Thoracic aorta endothelial cell (primary cell): ENCODE measurements at places on chromosomes 2 and 18. TPM values are rescaled to one million over a fixed set of nuclear protein-coding genes. Genes with fewer than 3 reads are reported as not detected.

The UNC50 gene
- 36.4 and 40.1 TPM in 2 replicates for total RNA-seq

The CCDC74B gene
- total RNA-seq, result 0.66 and 0.86 TPM in 2 replicates

The AFF3 gene
- total RNA-seq, result 0.07 TPM in 1 of 2 replicates, not detected in the other

The CHCHD5 gene
- 6.1 and 7.3 TPM in 2 replicates for total RNA-seq

The SERPINB2 gene
- 28.1 and 37.5 TPM in 2 replicates for total RNA-seq

The SLC16A14 gene
- total RNA-seq, result 0.13 and 0.93 TPM in 2 replicates

The SIX3 gene
- not detected in 2 replicates for total RNA-seq

The AFG3L2 gene
- total RNA-seq, result 58.1 and 69.2 TPM in 2 replicates

The ALLC gene
- total RNA-seq, result not detected in 2 replicates

The EHBP1 gene
- 40.3 and 46.6 TPM in 2 replicates for total RNA-seq

The DSG2 gene
- total RNA-seq, result 0.07 TPM in 1 of 2 replicates, not detected in the other

The CCDC74A gene
- total RNA-seq, result 3.9 and 5.6 TPM in 2 replicates

The LHCGR gene
- total RNA-seq, result not detected in 2 replicates

The DNER gene
- total RNA-seq, result 0.07 and 0.13 TPM in 2 replicates

The CPO gene
- not detected in 2 replicates for total RNA-seq

The FTCDNL1 gene
- 1.2 and 1.7 TPM in 2 replicates for total RNA-seq

The NTSR2 gene
- not detected in 2 replicates for total RNA-seq

The STPG4 gene
- total RNA-seq, result 0.13 and 0.65 TPM in 2 replicates

The APOB gene
- total RNA-seq, result 1.3 and 1.8 TPM in 2 replicates

The SPATS2L gene
- 52.8 and 56.6 TPM in 2 replicates for total RNA-seq

The ATP6V1B1 gene
- total RNA-seq, result 0.07 TPM in 1 of 2 replicates, not detected in the other

The PLCL1 gene
- 9.6 and 9.7 TPM in 2 replicates for total RNA-seq

The C2orf80 gene
- total RNA-seq, result not detected in 2 replicates

The OR6B2 gene
- total RNA-seq, result not detected in 2 replicates

The TMEM198 gene
- total RNA-seq, result not detected in 2 replicates

The RAB17 gene
- 2.9 and 5.5 TPM in 2 replicates for total RNA-seq

The TRIB2 gene
- 15.4 and 20.3 TPM in 2 replicates for total RNA-seq

The WNT10A gene
- 0.07 TPM in 1 of 2 replicates, not detected in the other for total RNA-seq

The METAP1D gene
- 8.1 and 10.1 TPM in 2 replicates for total RNA-seq

The AGXT gene
- total RNA-seq, result not detected in 2 replicates
